ENCODE measurements at places on chromosomes 13 and 19. TPM values are rescaled to one million over a fixed set of nuclear protein-coding genes. Genes with fewer than 3 reads are reported as not detected.

DNA sequence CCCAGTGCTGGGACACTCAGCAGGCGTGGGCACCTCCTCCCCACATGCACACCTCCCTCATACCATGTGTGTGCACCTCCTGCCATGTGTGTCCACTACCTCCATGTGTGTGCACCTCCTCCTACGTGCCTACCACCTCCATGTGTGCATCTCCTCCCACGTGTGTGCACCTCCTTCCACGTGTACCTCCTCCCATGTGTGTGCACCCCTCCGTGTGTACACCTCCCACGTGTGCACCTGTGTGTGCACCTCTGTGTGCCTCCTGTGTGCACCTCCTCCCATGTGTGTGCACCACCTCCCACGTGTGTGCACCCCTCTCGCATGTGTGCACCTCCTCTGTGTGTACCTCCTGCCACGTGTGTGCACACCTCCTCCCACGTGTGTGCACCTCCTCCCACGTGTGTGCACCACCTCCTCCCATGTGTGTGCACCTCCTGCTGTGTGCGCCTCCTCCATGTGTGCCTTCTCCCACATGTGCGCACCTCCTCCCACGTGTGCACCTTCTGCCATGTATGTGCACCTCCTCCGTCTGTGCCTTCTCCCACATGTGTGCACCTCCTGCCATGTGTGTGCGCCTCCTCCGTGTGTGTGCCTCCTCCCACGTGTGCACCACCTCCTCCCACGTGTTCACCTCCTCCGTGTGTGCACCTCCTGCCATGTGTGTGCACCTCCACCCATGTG is 6.1 kb upstream of the C13orf46 start:
- no peak overlapping the region for H3K27ac ChIP-seq
- no peaks in the 10 kb centered on the region for H3K4me1 ChIP-seq
- no peaks in the 10 kb centered on the region for H3K27me3 ChIP-seq
- no peak overlapping the region for H3K4me3 ChIP-seq
- peak; percentile 60 for DNase-seq
- H3K36me3 ChIP-seq = no peaks in the 10 kb centered on the region

DNA sequence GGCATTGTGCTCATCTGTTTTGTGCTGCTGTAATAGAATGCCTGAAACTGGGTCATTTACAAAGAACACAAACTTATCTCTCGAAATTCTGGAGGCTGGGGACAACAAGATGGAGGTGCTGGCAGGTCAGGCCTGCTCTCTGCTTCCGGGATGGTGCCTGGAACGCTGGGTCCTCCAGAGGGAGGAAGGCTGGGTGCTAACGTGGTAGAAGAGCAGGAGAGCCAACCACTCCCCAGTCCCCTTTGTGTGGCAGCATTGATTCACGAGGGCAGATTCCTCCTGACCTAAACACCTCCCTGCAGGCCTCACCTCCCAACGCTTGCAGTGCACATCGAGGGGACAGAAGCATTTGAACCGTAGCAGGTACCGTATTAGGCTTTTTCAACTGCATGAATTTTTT is 34.1 kb upstream of the TFDP1 start:
- H3K4me3 ChIP-seq = no peak overlapping the region
- H3K27ac ChIP-seq = no peak overlapping the region
- peak; percentile 20 for DNase-seq
- H3K27me3 ChIP-seq = no peaks in the 10 kb centered on the region
- H3K4me1 ChIP-seq = peaks cover 16% of the 10 kb centered on the region
- peaks cover 10% of the 10 kb centered on the region for H3K36me3 ChIP-seq

Gene FFAR3
- not detected for total RNA-seq

DNA sequence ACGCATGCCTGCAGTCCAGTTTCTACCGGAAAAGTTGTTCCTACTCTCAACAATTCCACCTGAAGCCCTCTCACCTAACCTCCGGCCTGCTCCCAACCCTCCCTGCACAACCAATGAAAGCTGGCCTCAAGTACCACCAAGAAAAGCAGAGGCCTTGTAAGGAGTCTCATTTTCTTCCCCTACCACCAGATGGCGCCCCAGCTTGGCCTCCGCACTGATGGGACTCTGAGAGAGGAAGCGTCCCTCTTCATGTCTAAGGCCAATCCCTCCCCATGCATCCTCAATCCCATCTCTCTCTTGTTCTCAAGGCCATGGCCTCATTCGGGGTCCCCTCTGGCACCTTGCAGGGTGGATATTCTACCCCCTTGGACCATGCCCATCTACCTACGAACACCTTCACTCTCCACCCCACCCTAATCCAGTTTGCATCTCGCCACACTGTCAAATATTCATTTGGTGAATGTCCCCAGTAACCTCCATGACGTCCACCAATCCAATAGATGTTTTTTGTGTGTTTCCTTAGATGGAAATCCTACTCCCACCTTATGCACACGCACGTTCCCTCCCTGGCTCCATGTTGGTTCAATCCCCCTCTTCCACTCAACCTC is 412.8 kb downstream of the ZNF536 start:
- no peaks in the 10 kb centered on the region for H3K4me1 ChIP-seq
- H3K27me3 ChIP-seq = no peaks in the 10 kb centered on the region
- DNase-seq = no peak
- H3K36me3 ChIP-seq = no peaks in the 10 kb centered on the region
- H3K27ac ChIP-seq = no peak overlapping the region

GRCh38 chr13:41766439-41766838 is 194.5 kb downstream of the VWA8 start:
- no peak overlapping the region for H3K27ac ChIP-seq
- no peak overlapping the region for H3K4me3 ChIP-seq
- DNase-seq = no peak
- no peaks in the 10 kb centered on the region for H3K36me3 ChIP-seq
- H3K4me1 ChIP-seq = no peaks in the 10 kb centered on the region

DNA sequence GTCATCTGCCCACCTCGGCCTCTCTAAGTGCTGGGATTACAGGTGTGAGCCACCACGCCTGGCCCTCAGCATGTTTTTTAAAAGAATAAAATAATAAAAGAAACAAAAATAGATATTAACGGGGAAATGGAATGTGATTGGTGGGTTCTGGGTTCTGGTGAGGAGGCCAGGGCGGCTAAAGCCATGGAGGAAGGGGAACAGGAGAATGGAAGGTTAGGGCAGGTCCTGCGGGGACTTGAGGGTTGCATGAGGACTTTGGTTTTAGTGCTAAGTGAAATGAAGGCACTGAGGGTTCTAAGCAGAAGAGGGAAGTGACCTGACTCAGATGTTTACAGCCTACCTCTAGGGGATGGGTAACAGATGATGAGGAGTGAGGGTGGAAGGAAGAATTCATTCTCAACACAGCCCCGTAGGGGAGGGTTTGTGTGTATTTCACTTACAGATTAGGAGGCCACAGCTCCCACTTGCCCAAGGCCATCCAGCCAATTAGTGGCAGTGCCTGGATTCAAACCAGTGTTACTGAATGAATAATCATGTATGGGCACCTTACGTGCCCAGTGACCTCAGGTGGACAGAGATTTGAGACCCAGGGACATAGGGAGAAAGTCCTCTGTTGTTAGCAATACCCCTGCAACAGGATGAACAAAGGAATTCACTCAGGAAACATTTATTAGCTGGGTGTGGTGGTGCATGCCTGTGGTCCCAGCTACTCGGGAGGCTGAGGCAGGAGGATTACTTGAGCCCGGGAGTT is 6.7 kb upstream of the MRPL4 start:
- no peak overlapping the region for H3K27ac ChIP-seq
- H3K36me3 ChIP-seq = no peaks in the 10 kb centered on the region
- no peaks in the 10 kb centered on the region for H3K4me1 ChIP-seq
- H3K27me3 ChIP-seq = no peaks in the 10 kb centered on the region
- H3K4me3 ChIP-seq = no peak overlapping the region

Gene MCOLN1
- total RNA-seq = 24.0 TPM

DNA sequence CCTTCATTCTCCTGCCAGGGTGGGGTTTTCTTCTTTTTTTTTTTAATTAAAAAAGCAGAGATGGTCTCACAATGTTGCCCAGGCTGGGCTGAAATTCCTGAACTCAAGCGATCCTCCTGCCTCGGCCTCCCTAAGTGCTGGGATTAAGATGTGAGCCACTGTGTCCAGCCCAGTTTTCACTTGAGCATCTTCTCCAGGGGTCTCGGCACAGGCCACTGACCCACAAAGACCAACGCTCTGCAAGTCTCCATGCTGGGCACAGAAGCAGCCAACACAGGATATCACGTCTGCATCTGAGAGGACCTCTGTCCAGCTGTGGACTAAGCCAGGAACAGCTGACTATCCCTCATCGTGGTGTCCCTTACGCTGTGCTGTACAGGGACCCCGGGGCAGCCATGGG is 9.5 kb upstream of the TMEM86B start:
- no peak for DNase-seq
- H3K27me3 ChIP-seq = no peaks in the 10 kb centered on the region
- H3K4me3 ChIP-seq = no peak overlapping the region

GRCh38 chr13:78976696-78977095 is 317.7 kb upstream of the OBI1 start:
- H3K4me3 ChIP-seq = no peak overlapping the region
- no peaks in the 10 kb centered on the region for H3K27me3 ChIP-seq
- no peak overlapping the region for H3K27ac ChIP-seq
- no peak for DNase-seq
- no peaks in the 10 kb centered on the region for H3K4me1 ChIP-seq

Gene DCT
- 0.13 TPM for total RNA-seq
